Endothelial cell of umbilical vein (primary cell): ENCODE measurements at places on chromosomes 11 and 22. TPM values are rescaled to one million over a fixed set of nuclear protein-coding genes. Genes with fewer than 3 reads are reported as not detected.

GRCh38 chr11:12581923-12582322, 92.3 kb upstream of the TEAD1 start:
- DNase-seq, result peak; percentile 3

Gene SPDYC
- not detected in 2 replicates for total RNA-seq

Gene MUC5B
- total RNA-seq, result not detected in 2 replicates

- no peak for DNase-seq
Observed at GRCh38 chr11:2549080-2549479, 104.3 kb downstream of the KCNQ1 start.

Gene SLCO2B1
- not detected in 2 replicates for total RNA-seq

GRCh38 chr11:131674051-131674755, 303.8 kb downstream of the NTM start:
- DNase-seq, result peak; percentile 62

DNA sequence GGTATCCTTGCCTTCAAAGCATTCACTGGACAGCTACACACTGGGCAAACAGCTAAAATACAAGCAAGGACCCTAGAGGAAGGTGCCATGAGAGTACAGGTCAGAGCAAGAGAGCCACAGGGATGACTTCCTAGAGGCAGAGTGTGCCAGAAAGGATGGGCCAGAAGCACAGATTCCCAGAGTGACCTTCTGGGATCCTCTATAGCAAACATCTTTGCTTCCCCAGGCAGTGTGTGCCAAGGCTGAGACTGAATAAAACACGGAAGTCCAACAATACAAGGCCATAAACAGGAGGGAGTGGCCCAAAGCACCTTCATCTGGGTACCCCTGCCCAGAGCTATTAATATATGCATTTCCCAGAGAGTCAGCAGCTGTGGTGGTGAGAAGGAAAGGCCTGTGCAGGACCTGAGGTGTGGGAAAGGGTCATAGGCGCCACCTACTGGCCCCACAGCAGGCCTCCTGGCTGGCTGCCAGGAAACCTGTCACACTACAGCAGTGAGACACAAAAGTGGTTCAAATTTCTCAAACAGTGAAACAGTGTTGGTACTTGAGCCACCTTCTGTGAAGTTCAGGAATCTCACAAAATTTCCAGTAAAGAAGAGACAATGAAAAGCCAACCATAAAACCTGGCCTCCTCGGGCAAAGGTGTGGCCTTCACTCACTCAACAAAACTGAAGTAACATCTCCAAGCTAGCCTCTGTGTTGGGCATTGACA, 20.3 kb downstream of the CLPB start:
- DNase-seq, result peak; percentile 81

GRCh38 chr11:35073691-35074419, 65.1 kb upstream of the CD44 start:
- no peak for DNase-seq

DNA sequence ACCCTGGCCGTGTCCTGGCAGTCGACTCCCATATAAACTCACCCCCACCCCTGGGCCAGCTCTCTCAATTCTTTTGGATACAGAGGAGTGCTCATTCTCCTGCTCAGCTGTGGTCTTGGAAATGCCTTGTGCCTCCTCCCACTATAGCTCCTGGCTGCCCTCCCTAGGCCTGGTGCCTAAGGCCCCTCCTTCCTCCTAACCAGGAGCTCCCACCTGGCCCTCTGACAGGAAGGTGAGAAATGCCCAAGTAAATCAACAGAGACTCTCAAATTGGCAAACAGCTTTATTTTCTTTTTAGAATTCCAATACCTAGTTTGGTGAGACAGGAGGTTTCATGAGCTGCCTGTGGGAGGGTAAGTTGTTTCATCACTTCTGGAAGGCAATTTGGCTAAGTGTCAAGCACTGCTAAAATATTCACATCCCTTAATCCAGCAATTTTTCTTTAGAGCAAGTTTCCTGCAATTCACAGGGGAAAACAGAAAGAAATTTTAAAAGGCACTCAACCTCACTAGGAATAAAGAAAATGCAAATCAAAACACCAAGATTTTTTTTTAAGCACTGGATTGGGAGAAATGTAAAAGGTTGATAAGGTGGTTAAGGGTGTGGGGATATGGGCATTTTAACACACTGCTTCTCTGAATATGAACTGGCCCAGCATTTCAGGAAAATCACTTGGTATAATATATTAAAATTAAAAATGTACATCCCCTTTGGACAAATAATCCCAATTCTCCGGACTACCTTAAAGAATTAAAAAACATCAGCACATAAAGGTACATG, 209.7 kb upstream of the ARHGAP20 start:
- DNase-seq, result no peak

Gene GP1BB
- total RNA-seq, result 1.5 and 1.7 TPM in 2 replicates

Gene BATF2
- 0.75 and 0.81 TPM in 2 replicates for total RNA-seq

Gene RIMBP3B
- 0.09 TPM in 1 of 2 replicates, not detected in the other for total RNA-seq

Gene MMP27
- not detected in 2 replicates for total RNA-seq

Gene CTTN
- total RNA-seq, result 307 and 330 TPM in 2 replicates

DNA sequence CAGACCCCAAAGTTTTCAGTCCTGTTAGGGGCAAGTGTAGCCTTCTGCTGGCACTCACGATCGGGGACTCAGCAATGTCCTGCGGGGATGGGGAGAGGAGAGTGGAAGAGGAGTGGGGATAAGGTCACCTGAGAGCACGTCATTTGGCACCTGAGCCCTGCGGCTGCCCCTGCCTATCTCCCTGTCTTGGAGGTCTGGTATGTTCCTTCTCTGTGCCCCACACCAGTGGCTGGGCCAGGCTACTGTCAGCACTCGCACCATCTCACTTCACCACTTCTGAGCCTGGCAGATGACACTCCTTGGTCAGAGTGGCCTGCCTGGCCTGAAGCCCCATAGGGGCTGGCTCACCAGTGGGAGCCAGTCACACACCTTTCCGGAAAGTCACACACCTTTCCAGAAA, 20.1 kb upstream of the CHADL start:
- DNase-seq, result no peak

DNA sequence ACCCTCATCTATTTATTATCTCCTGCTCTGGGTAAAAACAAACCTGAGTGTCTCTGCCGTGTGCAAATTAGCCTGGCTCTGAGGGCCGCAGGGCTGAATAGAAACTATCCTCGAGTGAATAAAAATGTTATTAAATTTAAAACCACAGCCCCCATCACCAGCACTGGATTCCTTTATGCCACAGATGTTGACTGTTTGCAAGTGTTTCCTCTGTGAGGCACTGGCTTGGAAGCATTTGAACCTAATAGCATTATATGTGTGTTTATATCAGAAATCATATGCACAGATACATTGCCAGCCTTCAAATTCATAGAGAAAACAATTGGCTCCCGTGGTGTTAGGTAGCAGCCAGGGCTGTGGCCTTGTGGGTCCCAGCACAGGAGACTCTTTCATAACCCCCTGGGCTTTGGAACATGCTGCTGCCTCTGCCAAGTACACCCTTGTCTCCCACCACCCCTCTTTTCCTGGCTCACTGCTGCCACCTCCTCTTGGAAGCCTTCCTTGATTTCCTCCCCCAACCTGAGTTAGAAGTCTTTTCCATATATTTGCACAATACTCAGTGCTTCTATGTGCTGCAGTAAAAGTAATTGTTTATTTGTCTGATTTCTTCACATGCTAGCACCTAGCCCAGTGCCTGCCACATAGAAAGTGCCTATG, 294.4 kb downstream of the DDX10 start:
- no peak for DNase-seq

Gene SLC43A3
- 68.9 and 89.4 TPM in 2 replicates for total RNA-seq

Gene OR10A5
- total RNA-seq, result not detected in 2 replicates

GRCh38 chr11:70226967-70227366, 23.9 kb downstream of the FADD start:
- no peak for DNase-seq

GRCh38 chr22:38238519-38239071, 34.2 kb downstream of the TMEM184B start:
- DNase-seq, result no peak

DNA sequence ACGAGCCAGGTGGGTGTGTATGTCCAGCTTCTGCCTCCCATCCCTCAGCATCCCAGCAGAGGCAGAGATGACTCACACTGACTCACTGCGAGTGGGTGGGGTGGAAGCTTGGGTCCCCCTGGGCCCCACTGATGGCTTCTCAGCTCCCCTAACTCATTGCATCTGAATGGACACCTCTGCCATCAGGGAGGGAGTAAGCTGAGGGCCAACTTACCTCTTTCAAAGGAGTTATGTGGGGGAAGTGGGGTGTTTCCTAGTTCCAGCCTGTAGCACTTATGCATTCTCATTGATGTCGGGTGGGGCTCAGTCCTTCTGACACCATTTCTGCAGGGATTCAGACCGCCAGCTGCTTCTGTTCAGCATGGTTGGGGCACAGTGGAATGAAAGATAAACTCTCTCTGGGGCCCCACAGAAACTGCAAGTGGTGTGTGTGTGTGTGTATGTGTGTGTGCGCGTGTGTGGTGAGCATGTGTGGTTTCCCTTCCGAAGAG, 1425.8 kb downstream of the TBC1D22A start:
- DNase-seq, result no peak

GRCh38 chr11:2420502-2421225, 20.1 kb downstream of the TSSC4 start:
- DNase-seq, result peak; percentile 59

Gene IFITM10
- 0.62 and 0.66 TPM in 2 replicates for total RNA-seq

GRCh38 chr11:13335319-13335718, 57.7 kb downstream of the BMAL1 start:
- peak; percentile 61 for DNase-seq

Gene C11orf21
- not detected in 2 replicates for total RNA-seq

Gene OR56A1
- not detected in 2 replicates for total RNA-seq

Gene TMEM151A
- not detected in 2 replicates for total RNA-seq

Gene CECR2
- 2.1 TPM in 1 of 2 replicates, not detected in the other for total RNA-seq

- no peak for DNase-seq
Observed at GRCh38 chr11:94832604-94833235, 64.6 kb downstream of the AMOTL1 start.

DNA sequence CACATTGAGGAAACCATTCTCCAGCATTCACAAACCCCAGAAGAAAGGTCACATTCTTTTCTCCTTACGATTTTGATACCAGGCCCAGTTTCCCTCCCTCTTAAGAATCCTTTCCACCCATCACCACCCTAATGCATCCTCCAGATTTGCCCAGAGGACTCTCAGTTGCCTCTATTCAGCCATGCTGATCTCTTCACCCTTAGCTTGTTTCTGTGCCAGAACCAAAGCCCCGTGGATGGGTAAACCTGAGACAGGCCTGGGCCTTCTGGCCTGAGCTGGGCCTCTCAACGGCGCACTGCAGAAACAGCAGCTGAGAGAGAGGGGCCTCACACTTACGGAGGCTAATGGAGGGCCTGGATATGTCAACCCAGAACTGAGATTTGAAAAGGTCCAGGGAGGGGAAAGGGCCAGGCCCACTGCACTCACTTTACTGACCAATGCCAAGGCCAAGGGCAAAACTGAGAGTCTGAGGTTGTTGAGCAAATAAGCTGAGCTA, 32.2 kb upstream of the OAF start:
- DNase-seq, result no peak

- DNase-seq, result no peak
Observed at GRCh38 chr22:22663861-22664800, 19.7 kb downstream of the GGTLC2 start.

- no peak for DNase-seq
Observed at GRCh38 chr11:111954154-111954553, 17.0 kb downstream of the DIXDC1 start.
